NCI-H524 (cell line): ENCODE measurements at places on chromosomes 12 and 14.

DNA sequence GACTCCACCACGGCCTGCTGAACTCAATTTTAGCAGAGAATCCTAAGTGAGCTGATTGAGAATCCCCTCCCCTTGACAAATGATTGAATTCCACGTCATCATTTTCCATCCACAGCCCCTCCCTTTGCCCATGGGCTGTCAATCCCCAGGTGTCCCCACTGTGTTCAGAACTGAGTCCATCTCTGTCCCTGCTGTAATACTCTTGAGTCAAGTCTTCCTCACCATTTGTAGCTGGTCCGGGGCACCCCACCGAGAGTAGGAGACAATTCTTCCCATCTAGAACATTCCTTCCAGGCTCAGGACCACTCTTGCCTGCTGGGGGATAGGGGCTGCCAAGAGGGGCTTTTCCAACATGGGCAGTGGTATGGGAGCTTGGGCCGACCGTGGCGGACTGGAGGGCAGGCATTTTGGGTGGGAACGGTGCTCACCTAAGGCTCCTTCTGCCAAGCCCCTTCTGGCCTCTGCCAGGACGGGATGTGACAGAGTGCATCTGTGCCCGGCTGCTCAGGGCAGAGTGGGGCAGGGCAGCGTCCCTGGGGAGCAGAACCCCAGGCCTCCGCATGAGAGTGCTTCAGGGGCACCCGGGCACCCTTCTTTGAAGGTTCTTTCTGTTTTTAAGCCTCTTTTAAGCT, 218.1 kb upstream of the RTL1 start:
- DNase-seq = no peak

- DNase-seq = no peak
Measured at GRCh38 chr14:93033983-93034670, 81.6 kb downstream of the ITPK1 start.

GRCh38 chr12:58529114-58529665, 391.1 kb downstream of the LRIG3 start:
- DNase-seq = no peak

- no peak for DNase-seq
Measured at GRCh38 chr12:75831402-75831801, 200.2 kb downstream of the PHLDA1 start.

- DNase-seq = no peak
Measured at GRCh38 chr12:79375050-79375449, 315.7 kb downstream of the PAWR start.

DNA sequence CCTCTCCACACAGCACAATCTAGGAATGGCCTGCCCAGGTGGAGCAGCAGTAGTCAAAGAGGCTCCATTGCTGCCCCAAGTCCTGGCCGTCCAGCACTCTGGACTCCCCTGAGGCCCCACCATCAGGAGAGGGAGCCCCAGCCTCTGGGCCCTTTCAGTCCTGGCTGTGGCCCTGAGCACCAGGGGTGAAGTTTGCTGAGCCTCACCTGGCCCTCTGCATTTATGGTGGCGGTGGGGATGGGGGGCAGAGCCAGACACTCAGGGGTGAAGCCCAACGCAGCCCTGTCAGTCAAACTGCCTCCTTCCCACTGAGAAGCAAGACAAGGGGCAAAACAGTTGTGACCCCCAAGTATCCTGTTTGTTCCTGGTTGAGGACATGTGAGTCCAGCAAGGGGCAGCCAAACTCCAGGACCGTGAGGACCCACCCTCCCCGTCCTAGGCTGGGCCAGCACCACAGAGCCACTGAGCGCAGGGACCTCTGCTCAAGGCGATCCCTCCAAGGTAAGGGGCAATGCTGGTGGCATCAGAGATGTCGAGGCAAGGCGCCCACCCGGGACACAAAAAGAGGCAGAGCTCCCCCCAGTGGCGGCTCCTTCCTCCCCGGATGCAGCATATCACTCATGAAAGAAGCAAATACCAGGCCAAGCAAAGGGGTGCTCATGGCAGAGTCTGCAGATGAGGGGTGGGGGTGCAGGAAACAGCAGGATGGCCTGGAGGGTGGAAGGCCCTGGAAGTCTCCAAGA, 4.8 kb upstream of the AMN start:
- peak; percentile 81 for DNase-seq

DNA sequence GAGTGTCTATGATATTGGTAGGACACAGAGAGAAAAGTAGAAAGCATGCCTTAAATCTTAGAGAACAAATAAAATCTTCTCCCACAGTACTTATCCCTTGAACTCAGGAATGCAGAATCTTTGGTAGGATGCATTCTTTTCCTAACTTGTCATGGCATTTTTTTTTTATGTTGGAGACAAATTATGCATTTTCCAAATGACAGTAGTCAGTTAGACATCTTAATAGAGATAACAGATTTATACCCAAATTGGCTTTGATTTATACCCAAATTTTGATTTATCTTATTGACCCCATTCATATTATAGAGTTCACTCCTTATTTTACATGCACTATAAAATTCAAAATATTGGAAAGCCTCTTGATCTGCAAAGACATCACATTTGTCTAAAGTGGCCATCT, 132.9 kb downstream of the CNTN1 start:
- DNase-seq = no peak

GRCh38 chr14:23294734-23295561, 7.7 kb downstream of the PPP1R3E start:
- DNase-seq = peak; percentile 64

DNA sequence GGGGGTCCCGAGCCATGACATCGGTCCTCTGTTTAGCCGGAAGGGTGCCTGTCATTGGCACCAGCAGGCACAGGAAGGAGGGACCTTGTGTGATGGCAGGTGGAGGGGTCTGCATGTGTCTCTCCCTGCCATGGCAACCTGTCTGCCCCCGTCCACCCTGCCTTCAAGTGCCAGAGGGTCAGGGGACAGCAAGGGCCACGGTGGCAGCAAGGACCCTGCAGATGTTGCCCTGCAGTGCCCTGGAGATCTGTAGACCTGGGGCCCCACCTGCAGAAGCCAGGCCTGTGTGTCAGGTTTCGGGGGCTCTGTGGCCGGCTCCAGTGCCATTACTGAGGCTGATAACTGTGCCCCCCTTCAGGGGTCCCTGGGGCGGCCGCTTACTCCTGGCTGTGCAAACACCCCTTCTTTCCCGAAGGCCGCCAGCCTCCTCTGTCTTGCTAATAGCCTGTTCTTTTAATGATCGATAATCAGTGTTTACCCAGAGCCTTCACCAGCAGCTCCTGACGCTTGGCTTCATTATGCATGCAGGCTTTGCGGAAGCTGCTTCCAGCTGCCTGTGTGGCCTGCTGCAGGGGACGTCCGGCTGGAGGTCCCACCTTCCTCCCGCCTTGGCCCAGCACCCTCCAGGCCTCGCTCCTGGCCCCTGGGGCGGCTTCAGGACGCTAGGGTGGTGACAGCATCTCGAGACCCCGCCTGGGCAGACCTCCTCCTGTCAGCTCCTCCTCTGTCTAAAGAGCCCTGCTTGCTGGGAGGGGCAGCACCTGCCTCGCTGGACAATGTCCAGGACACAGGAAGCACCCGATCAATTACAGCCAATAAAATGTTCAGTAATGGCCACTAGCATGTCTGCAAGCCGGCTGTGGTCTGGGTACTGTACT, 153.0 kb downstream of the KIF26A start:
- DNase-seq = no peak

DNA sequence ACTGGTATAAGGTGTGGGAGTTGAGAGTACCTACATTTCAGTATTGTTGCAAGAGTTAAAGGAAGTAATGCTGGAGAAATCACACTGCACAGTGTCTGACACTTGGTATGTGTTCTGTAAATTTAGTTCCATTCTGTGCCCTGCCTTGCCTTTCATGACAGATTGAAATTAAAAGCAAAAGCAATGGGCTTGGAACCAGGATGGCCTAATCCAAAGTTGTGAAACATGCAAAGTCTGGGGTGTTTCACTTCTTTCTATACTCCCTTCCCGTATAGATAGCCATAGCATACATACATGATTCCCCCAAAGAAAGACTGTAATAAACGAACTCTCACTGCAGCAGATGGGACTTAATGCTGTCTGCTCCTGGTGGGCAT, 281.1 kb downstream of the NRXN3 start:
- no peak for DNase-seq

DNA sequence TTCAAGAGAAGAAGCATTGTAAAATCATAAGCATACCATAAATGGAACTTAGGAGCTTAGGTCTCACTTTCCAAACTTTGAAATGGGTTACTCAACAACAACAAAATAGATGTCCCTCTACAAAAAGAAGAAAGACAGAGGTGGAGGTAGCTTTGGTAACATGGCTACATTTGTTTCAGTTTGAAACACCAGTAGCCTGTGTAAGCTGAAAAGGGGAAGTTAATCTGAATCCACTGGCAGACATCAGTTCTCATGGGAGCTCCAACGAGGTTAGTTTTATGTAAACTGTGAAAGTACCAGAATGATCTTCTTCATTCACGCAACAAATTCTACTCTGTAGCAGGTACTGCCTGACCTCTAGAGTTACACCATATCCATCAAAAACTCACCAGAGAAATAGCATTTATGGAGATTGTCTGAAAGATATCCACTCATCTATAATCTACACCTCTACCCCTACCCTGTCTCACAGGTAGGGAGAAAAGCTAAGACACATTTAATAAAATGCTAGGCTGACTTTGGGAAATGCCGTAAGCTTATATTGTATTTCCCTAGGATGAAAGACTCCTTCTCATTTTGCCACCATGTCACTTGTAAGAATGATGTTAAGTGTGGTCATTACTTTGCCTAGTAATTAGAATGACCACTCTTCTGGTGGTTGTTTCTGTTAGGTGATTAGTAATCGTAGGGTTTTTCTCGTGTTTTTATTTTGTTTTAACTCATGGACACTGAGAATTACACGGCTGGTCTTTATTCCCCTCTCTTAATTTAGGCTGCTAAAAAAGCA, 224.1 kb downstream of the ASCL1 start:
- DNase-seq = no peak

- DNase-seq = no peak
Measured at GRCh38 chr12:88842314-88842713, 262.0 kb upstream of the KITLG start.

DNA sequence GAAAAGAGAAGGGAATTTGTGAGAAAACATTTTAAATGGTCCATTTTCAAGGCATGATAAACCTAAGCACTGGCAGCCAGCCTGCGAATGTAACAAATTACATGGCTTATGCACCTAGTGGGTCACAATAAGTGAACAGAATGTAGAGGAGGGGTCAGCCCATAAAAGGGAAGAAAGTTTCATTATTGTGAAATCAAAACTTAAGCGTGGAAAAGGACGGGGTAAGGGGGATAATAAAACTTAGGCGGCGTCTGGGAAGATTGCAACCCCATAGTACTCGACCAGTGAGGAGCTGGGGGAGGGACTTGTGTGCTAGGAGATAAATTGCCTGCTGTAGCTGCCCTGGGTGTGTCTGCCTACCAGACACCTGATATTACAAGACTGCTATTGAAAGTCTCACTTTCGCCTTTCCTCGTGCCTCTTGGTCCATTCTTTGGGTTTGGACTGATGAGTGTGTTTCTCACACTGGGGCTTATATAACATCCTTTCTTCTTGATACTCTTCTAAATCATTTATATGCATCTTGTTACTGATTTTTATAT, 40.6 kb downstream of the ZDHHC17 start:
- no peak for DNase-seq

DNA sequence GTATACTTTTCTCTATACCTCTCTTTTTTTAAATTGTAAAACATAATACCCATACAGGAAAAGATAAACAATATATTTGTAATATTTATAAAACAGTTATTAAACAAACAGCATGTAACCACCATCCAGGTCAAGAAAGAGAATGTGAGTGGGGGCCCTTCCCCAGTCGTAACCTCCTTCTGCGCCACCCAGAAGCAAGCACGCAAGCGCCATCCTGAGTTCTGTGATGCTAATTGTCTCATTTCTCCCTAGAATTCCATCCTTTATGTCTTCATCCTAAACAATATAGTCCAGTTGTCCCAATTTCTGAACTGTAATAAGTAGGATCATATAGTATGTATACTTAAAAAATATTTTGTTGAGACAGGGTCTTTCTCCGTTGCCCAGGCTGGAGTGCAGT, 129.5 kb downstream of the EXOC5 start:
- no peak for DNase-seq

- DNase-seq = no peak
Measured at GRCh38 chr12:107826276-107826675, 51.8 kb downstream of the ASCL4 start.

GRCh38 chr12:100778967-100779590, 15.5 kb upstream of the ANO4 start:
- no peak for DNase-seq

DNA sequence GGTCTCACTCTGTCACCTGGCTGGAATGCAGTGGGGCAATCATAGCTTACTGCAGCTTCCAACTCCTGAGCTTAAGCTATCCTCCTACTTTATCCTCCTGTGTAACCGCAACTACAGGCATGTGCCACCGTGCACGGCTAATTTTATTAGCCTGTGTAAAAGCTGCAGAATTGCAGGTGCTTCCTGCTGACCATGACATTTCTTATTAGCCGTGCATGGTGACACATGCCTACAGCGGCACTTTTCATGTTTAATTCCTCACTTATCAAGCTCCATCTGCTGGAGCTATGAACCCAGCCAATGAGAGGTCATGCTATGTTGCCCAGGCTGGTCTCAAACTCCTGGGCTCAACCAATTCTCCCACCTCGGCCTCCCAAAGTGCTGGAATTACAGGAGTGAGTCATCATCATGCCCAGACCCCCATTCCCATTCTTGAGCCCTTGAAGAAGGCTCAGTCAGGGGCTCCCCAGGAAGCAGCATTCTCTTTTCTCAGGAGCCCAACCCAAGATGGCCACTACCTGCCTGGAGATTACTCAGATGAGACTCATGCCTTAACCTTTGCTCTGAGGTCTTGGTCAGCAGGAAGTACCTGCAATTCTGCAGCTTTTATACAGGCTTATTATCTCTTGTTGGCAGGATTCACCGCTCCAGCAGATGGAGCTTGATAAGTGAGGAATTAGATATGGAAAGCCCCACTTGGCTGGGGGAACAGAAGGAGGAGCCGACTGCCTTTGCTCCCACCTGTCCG, 503.2 kb downstream of the MED13L start:
- no peak for DNase-seq

GRCh38 chr12:91603060-91603459, 420.4 kb upstream of the DCN start:
- DNase-seq = no peak

DNA sequence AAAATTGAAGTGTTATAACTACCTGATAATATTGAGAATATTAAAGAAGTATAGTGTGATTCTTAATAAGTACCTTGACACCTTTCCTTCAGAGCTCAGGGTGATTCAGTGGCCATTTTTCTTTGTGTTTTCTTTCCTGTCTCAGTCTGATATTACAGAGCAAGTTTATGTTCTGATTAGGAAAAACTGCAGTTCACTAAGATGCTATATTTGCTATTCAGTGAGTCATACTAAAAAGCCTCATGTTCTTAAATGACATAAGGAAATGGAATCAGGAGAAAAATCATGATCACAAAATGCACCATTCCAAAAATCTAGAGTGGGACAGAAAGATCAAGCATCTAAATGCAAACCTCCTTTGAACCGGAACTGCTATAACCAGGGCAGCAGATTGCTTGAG, 390.6 kb upstream of the ATP2B1 start:
- DNase-seq = no peak
